C1 segment of cervical spinal cord (tissue), 14 donors: ENCODE measurements at places on chromosomes 13 and 19.
A peak's percentile ranks its signal among the peaks of the same experiment; 100 is the strongest.

DNA sequence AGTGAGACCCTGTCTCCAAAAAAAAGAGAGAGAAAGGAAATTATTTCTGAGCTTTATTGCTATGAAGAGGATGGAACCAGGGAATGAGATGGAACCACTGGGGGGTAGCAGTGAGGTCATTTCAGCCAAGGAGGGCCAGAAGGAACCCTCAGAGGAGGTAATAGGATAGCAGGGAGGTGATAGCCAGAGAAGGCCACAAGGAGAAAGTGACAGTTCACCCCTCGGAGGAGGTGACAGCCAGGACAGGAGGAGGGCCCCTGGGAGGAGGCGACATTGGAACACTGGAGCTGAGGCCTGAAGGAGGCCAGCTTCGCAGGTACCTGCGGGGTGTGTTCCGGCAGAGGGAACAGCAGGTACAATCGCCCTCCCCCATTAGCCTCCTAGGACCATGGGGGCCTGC, 675 bp upstream of the PGPEP1 start:
- DNase-seq, result no peak

- DNase-seq, result peak; percentile 32
Observed at GRCh38 chr13:94712287-94712811, at the start of gene SOX21. Gene SOX21, minus strand, starts transcription at chr13:94712545. Its CDS starts 496 bp downstream, at chr13:94712049.

DNA sequence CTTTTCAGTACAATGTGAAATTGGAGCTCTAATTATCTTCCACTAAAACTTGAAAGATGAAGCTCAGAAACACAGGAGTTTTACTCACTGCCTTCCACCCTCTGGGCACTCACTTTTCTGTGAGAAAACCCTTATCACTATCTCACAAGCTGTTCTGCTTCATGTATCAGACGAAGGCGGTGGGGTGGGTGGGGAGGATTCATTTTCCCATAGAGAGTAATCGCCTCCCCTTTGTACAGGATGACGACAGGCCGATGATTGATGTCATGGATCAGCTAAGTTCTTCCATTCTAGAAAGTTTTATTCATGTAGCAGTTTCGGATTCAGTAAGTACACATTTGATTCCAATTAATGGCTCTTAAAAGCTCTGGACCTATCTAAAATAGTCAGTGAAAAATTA, 139.9 kb downstream of the ZAR1L start:
- DNase-seq, result no peak

- no peak for DNase-seq
Observed at GRCh38 chr13:93857126-93857525, 622.4 kb downstream of the DCT start.

GRCh38 chr19:17996826-17997316, 11.1 kb upstream of the ARRDC2 start:
- DNase-seq, result peak; percentile 80

GRCh38 chr13:29423050-29423449, 172.4 kb downstream of the SLC7A1 start:
- no peak for DNase-seq

- no peak for DNase-seq
Observed at GRCh38 chr19:30788105-30788765, 416.1 kb downstream of the ZNF536 start.

- DNase-seq, result no peak
Observed at GRCh38 chr13:47250146-47250545, 353.3 kb upstream of the HTR2A start.

GRCh38 chr19:44741841-44742329, 6.6 kb upstream of the BCL3 start:
- DNase-seq, result peak; percentile 49

- no peak for DNase-seq
Observed at GRCh38 chr13:27980280-27980998, 8.1 kb downstream of the URAD start.

DNA sequence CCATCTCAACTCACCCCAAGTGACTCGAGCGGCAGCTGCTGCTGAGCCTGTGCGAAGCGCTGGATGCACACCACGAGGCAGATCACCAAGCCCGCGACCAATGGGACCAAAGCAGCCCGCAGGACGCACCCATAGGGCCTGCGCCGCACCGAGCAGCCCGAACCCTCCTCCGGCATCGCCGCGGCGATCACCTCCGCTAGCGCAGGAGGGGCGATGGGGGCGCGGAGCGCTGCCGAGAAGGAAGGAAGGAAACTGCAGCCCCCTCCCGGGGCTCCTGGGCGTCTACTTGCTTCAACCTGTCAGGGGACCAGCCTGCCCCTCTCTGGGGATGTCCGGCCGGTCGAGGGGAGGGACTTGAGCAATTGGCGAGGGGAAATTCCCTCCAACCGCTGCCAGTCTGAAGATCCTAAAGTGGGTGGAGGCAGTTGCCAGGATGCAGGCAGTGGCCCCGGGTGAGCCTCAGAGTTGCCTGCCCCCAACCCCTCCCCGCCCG, at the start of gene CD70:
Gene CD70 (minus strand): TSS at position 324 of the 493 bp plus-strand sequence. CDS start 148 bp downstream, at position 176.
- no peak for DNase-seq

GRCh38 chr13:45659536-45659935, 42.6 kb upstream of the CBY2 start:
- DNase-seq, result no peak

GRCh38 chr13:99220199-99220935, 19.7 kb downstream of the UBAC2 start:
- DNase-seq, result no peak

DNA sequence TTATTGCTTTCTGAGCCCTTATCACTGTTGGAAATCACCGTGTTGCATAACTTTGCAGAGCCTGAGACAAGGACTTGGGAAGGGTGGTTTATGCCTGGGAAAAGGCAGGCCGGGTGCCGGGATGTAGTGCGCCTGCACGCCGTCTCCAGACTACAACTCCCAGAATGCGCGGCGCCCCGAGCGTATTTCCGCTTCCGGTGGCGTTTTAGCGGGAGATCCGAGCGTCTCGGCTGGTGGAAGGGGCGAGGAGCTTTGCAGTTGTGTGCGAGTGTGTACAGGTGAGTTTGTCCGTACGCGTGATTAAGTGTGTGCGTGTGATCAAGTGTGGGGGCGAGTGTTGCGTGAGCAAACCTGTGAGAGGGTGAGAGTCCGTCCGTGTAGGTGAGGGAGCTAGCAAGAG, 75.4 kb downstream of the PEG3 start:
- peak; percentile 51 for DNase-seq

DNA sequence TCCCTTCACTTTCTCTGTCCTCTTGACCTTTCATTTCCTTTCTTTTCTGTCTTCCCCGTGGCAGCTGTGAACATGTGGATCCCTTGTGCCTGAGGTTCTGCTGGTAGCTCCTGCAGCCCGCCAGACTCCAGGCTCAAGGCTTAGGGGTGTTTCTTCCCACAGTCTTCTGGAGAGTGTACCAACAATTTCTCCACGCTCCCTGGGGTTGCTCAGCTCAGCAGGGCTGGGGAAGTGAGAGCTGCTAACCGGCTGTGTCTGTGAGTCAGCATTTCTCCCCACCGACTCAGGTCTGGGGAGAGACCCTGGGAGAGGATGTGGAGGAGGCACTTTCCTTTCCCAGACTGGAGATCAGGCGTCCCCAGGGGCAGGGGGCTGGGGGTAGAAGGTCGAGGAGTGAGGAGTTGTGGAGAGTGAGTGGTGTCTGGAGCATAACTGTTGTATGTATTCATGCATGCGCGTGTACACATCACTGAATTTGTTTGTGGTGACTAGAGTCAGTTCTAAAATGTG, 193.6 kb downstream of the KCNRG start:
- peak; percentile 10 for DNase-seq

GRCh38 chr19:18761531-18762110, 29.5 kb downstream of the COMP start:
- no peak for DNase-seq

GRCh38 chr13:102580552-102581169, 16.1 kb upstream of the TPP2 start:
- no peak for DNase-seq

- no peak for DNase-seq
Observed at GRCh38 chr19:42185277-42185676, 32.2 kb downstream of the DEDD2 start.

DNA sequence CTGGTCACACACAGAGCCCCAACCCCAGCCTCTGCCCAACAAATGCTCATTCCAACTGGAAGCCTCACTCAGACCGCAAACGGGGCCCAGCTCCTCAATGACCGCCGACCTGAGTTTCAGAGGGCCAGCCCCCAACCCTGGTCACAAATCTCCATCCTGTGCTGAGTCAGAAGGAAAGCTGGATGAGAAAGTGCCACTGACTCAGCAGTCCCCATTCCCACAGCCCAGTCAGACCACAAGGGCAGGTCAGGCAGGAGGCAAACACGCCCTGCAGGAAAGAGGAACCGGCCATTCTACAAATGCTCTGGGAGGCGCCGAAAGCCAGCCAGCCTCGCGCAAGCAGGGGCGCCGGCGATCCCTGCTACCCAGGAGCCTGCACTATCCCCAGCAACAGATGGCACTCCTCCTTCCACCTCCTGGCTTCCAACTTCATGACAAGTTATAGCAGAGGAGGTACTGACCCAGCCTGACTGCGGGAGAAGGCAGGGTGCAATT, 14.1 kb upstream of the PRKD2 start:
- DNase-seq, result no peak

GRCh38 chr13:108269601-108270328, at the start of gene TNFSF13B:
Gene TNFSF13B, plus strand, starts transcription at chr13:108269718. Its CDS starts 178 bp downstream, at chr13:108269896.
- no peak for DNase-seq

GRCh38 chr13:100859861-100860260, 185.3 kb upstream of the TMTC4 start:
- no peak for DNase-seq
